ENCODE measurements at places on chromosomes 12 and 14.

- DNase-seq: no peak
Measured at GRCh38 chr12:99455350-99456035, 192.1 kb upstream of the GARIN6 start.

DNA sequence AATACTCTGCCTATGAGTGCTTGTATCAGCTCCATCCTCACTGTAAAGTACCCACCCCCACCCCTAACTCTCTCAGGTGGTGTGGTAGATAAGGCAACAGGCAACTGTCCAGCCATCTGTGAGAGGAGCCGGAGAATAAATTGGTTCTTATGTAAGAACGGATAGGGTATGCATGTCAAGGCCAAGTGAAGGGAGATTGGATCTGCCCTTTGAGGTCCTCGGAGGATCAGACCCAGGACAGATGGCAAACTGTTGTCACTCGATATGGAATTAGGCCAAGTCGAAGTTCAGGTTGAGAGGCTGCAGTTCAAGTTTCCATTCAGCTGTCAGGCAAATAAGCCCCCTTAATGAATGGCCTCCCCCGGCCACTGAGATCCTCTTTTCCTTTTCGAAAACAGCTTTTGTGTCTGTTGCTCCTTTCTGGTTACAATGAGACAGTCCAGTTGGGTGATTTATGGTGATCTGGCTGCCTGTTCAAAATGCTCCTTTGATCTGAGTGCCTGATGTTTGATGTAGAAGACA is 120.3 kb downstream of the VRK1 start:
- no peak for DNase-seq

- no peak for DNase-seq
Measured at GRCh38 chr12:124829008-124829707, 34.5 kb downstream of the SCARB1 start.

DNA sequence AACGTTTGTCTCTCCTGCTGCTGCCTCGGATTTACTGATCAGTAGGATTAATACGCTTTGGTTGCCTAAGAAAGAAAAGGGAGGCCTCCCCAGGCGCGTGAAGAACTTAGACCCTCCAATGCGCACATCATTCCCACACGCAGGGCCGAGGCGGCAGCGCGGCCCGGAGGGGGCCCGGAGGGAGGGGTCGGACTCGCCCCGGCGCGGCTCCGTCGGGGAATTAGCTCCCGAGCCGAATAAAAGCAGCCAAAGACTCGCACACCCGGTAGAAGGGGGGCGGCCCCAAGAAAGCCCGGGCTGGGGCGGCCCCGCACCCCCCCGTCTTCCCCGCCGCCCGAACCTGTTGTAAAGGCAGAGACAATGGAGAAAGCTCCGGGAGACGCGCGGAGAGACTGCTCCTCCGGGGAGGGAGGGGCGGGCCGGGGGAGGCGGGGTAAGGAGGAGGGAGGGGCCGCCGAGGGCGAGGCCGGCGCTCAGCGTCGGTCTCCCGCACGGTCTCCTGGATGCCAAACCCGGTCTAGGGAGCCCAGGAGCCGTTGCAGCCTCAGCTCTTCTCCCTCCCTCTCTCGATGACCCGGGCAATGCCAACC is at the start of gene NELL2:
NELL2 (minus strand) TSS at position 362 of the 590 bp plus-strand sequence. CDS start 446 bp downstream, outside the sequence.
- peak; percentile 74 for DNase-seq

All from activated naive CD4-positive, alpha-beta T cell treated with anti-CD3 and anti-CD28 coated beads, Interleukin-2, amount 50 U/mL, for 16 hours (primary cell).